ENCODE measurements at places on chromosomes 11 and 22.
A peak's percentile ranks its signal among the peaks of the same experiment; 100 is the strongest.

DNA sequence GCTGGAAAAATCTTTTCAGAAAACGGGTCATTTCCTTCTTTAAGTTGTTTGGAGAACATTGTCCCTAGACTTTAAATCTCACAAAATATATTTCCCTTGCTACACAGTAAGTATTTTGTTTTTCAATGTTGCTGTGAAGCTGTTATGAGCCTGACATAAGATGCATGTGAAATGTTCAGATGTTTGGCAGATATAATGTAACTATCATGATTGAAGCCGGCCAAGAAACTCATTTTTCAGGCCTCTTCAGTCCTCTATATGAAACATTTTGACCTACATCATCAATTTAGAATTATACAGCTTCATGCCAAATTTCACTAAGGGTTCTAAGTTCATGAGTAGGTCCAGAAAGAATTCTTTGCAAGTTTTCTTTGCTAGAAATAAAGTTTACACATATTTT, 133.8 kb downstream of the JRKL start:
- no peak for DNase-seq

GRCh38 chr11:45371251-45372115, 85.3 kb upstream of the SYT13 start:
- DNase-seq, result peak; percentile 61

DNA sequence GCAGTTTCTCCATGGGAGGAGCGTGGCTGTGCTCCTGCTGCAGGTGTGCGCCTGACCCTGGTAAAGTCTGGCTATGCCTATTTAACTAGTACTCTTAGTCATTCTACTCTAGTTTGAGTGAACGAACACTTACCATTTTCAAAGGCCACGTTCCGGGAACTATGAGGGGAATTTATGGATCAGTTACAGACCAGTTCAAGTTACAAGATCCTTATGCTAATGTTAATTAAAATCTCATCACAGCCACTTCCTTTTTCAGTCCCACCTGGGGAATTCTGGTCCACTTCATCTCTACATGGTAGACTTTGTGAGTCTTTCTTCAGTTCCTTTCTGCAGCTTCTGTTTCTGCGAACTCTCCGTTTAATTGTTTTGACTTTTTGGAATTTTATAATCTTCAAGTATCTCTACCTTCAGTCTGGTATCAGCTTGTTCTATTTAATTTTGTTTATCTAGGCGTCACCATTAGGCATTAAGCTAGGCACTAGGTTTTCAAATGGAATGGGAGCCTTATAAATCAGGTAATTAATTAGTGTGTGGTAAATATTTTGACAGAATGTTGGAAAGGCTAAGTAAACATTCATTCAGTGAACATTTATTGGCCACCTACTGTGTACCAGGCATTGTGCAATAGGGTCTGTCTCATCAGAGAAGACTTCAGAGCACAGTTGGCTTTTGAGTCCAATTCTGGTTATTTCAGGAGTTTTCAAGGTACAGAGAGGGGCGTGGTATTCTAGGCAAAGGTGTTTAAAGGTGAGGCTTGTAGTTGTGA, 78.9 kb downstream of the GRK3 start:
- DNase-seq, result no peak

- no peak for DNase-seq
Measured at GRCh38 chr11:116698080-116698479, 74.7 kb downstream of the BUD13 start.

GRCh38 chr11:48018528-48019216, 38.3 kb downstream of the PTPRJ start:
- no peak for DNase-seq

GRCh38 chr11:131662317-131662972, 292.0 kb downstream of the NTM start:
- DNase-seq, result no peak

DNA sequence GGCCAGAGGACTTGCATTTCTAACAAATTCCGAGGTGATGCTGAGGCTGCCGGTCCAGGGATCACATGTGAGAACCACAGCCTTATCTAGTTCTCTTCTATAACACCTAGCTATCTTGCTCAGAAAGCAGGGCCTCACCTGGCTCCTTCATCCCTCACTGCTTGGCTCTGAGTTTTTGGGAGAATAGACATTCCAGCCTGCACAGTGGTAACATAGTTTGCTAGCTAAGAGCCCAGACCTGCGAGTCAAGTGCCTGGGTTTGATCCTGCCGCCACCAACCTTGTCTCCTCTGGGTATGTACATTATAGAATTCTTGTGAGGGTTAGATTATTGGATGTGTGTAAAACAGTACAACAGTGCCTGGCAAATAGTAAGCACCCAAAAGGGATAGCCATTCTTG, 13.5 kb upstream of the POU2AF1 start:
- DNase-seq, result no peak

- no peak for DNase-seq
Measured at GRCh38 chr11:41779401-41779960, 320.0 kb upstream of the LRRC4C start.

DNA sequence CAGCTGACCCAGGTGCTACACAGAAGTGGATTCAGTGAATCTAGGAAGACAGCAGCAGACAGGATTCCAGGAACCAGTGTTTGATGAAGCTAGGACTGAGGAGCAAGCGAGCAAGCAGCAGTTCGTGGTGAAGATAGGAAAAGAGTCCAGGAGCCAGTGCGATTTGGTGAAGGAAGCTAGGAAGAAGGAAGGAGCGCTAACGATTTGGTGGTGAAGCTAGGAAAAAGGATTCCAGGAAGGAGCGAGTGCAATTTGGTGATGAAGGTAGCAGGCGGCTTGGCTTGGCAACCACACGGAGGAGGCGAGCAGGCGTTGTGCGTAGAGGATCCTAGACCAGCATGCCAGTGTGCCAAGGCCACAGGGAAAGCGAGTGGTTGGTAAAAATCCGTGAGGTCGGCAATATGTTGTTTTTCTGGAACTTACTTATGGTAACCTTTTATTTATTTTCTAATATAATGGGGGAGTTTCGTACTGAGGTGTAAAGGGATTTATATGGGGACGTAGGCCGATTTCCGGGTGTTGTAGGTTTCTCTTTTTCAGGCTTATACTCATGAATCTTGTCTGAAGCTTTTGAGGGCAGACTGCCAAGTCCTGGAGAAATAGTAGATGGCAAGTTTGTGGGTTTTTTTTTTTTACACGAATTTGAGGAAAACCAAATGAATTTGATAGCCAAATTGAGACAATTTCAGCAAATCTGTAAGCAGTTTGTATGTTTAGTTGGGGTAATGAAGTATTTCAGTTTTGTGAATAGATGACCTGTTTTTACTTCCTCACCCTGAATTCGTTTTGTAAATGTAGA, 1.7 kb downstream of the MALAT1 start:
- peak; percentile 65 for DNase-seq

GRCh38 chr11:93216511-93217101, 18.8 kb upstream of the SLC36A4 start:
- no peak for DNase-seq

GRCh38 chr22:45207981-45208664, 32.6 kb downstream of the KIAA0930 start:
- peak; percentile 77 for DNase-seq

DNA sequence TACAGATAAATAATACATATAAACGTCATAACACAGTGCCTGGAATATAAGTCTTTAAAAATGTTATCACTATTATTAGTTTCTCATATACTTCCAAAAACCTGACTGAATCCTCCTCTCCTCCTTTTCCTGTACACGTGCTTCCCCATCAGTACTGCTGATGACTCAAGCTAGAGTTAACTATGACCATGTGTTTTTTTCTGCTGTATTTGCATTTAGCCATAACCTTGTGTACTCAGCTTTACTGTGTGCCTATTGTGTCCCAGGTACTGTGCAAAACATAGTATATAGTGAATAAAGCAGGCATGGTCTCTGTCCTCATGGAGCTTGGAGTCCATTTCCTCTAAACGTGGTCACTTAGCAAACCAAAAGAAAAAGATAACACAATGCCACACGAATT, 56.5 kb upstream of the ARHGAP32 start:
- DNase-seq, result peak; percentile 77

DNA sequence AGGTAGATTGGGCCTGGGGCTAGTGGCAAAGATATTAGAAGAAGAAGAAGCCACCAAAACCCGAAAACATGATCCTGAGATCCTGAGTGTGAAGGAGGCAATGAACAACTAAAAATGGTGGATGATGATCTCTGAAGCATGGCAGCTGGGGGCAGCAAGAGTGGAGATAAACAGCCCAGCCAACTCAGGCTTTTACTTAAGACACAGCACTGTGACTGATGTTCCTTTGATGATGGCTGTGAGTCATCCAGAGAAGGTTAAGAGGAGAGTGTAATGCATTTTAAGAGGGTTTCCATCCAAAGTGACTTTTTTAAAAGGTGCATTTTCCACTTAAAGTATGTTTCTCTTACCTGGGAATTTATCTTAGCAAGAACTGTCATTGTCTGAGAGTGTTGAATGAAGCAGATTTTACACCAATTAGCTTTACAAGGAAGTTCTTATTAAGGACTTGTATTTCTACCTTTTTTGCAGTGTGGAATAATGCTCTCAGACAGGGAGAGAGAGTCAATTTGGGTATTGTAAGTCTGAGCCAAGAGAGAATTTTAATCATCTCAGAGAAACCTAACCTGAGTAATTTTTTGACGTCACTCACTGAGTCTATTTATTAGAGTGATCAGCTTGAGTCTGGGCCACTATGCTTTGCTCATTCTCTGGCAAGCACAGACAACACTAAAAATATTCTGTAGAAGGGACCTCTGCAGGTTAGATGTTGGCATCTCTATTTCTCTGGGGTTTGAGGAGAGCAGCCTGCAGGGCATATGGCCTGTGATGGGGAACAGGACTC, 14.1 kb upstream of the CALCB start:
- no peak for DNase-seq

DNA sequence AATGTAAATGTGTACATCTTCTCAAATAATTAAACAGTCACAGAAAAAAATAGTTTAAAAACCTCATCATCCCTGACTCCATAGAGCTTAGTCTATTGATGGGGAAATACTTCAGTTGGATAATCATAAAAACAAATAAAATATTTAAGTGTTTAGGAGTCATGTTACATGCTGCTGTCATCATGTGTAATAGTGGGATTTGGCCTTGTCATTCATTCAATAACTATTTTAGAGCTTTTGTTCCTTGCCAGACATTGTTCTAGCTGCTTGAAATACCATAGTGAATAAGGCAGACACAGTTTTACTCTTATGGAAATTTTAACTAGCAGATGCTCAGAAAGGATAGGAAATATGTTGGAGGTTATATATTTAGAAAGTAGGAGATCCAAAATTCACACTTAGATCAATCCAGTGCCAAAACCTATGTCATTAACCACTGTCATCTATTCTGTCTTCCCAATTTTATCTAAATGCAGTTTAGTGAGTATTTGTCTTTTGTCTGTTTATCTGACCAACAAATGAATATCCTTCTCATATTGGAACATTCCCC, 324.7 kb downstream of the CASP12 start:
- DNase-seq, result no peak

GRCh38 chr11:111918390-111919256, at the start of gene C11orf52:
Gene C11orf52, plus strand, starts transcription at chr11:111918913. Its CDS starts 60 bp downstream, at chr11:111918973.
- DNase-seq, result peak; percentile 73

GRCh38 chr22:50102946-50103345, 13.1 kb downstream of the MOV10L1 start:
- peak; percentile 11 for DNase-seq

DNA sequence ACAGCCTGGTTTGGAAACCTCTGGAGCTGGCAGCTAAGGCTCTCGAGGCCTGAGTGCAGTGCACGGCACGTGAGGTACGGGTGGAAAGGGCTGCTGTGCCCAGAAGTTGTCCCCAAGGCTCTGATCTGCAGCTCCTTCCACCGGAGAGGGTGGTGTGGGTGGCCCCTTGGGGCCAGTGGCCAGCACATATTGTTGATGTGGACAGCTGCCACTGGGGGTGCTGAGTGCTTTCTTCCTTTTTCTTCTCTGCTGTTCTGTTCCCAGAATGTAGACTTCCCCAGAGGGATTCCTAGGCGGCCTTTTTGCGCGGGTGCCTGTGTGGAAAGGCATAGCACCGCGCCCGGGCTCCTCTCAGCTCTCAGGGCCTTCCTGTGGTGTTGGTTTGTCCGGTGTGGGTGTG, 1476.5 kb downstream of the TBC1D22A start:
- DNase-seq, result no peak

DNA sequence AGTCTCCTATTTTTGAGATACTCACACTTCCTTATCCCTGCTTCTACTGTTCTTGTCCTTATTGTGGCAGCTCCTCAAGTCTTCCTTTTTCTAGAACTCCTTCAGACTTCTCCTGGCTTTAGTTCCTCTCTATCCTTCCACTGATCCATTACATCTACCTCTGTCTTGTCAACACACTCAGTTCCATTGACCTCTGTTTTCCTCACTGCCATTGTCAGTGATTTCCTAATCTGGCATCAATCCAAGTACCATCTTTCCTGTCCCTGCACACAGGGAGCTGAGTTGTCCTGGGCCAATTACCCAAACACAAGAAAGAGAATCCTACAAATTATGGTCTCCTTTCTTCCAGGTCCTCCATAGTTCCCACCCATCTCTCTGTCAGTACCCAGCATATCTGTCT, 27.9 kb upstream of the RIC3 start:
- DNase-seq, result no peak

GRCh38 chr11:46637546-46637945, 20.2 kb downstream of the ATG13 start:
- no peak for DNase-seq

- DNase-seq, result no peak
Measured at GRCh38 chr22:27247701-27248434, 553.7 kb downstream of the MN1 start.

- DNase-seq, result no peak
Measured at GRCh38 chr11:2409611-2410468, 9.3 kb downstream of the TSSC4 start.

- no peak for DNase-seq
Measured at GRCh38 chr11:64224891-64225607, 937 bp downstream of the TRPT1 start.

GRCh38 chr11:118076754-118077281, at the start of gene TMPRSS4:
Gene TMPRSS4, plus strand, starts transcription at chr11:118077078. Its CDS starts 225 bp downstream, at chr11:118077303.
- DNase-seq, result no peak

DNA sequence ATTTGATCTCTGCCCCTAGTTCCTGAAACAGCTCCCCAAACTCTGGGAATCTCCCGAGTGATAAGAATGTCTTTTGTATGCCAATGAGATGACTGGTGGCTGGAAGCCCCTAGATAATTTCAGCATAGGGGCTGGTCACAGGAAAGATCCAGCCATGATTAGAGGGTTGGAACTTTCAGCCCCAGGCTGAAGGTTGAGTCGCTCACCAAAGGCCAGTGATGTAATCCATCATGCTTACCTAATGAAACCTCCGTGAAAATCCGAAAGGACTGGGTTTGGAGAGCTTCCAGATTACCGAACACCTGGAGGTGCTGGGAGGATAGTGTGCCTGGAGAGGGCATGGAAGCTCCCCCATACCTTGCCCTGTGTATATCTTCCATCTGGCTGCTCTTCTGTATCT, 26.0 kb downstream of the LRRC32 start:
- no peak for DNase-seq

DNA sequence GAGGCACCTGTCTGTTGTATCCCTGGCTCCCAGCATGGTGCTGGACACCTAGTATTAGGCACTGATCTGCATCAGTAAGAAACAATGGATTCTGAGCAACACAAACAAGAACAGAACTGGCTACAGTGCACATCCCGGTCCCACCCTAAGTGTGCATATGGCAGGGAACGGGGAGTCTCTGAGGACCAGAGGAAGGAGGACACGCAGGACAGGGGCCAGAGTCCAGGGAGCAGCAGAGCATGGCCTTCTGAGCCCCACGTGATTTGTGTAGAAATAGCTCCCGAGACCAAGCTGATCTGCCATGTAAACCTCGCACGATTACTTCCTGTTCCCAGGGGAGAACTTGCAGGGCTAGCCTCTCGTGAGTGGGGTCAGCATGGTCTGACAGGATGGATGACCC, 12.7 kb upstream of the SNX32 start:
- DNase-seq, result no peak

GRCh38 chr22:30803679-30804078, 109.0 kb downstream of the OSBP2 start:
- DNase-seq, result no peak
